ENCODE measurements at places on chromosomes 1 and 21. TPM values are rescaled to one million over a fixed set of nuclear protein-coding genes. Genes with fewer than 3 reads are reported as not detected.

The FCRL2 gene
- not detected for total RNA-seq

The IFI44 gene
- total RNA-seq: 0.79 TPM

The CCDC185 gene
- total RNA-seq: not detected

The TSHB gene
- total RNA-seq: not detected

The EFHD2 gene
- total RNA-seq: 284 TPM

The GBP6 gene
- not detected for total RNA-seq

The ALX3 gene
- total RNA-seq: not detected

The DCLRE1B gene
- 8.6 TPM for total RNA-seq

The SLC25A34 gene
- total RNA-seq: 0.24 TPM

All from A549 treated with Hydrocortisone at 1 μM for 4 hours (cell line).